ENCODE measurements at places on chromosomes 3 and 15. TPM values are rescaled to one million over a fixed set of nuclear protein-coding genes. Genes with fewer than 3 reads are reported as not detected.

The ZBBX gene
- total RNA-seq = not detected

The DUOX2 gene
- total RNA-seq = 0.03 TPM

The SYNPR gene
- total RNA-seq = not detected

The SNUPN gene
- total RNA-seq = 30.5 TPM

The GOLGA6L10 gene
- 0.59 TPM for total RNA-seq

The ALAS1 gene
- total RNA-seq = 43.7 TPM

The GPR171 gene
- total RNA-seq = not detected
